ENCODE measurements at places on chromosomes 2 and 18.

GRCh38 chr2:60989259-60989658 is 28.3 kb upstream of the PEX13 start:
- no peak for DNase-seq

DNA sequence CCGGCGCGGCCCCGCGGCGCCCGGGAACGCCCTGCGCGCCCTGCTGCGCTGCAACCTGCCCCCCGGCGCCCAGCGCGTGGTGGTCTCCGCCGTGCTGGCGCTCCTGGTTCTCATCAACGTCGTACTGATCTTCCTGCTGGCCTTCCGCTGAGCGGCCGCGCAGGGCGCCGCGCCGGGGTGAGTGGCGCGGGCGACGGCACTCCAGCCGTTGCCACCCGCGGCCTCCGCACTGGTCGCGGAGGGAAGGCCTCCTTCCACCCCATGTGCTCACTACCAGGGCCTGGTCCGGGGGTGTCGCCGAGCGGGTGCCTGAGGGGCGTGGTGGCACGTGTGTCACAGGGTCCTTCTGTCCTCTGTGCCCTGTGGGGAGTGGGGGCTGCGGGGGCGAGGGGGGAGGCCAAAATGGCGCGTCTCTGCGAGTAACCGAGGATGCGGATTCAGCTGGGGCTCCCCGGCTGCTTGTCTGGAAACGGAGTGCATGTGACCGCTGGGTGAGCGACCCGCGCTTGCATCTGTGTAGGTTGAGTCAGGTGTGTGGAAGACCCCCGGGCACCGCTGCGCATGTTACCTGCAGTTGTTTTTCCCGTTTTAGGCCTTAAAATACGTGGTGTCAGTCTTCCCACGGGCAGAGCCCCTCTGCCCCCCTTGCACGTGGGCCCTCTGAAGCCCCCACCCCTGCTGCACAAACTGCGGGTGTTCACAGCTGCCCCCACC is 58.0 kb downstream of the FAM168B start:
- no peak for DNase-seq

GRCh38 chr2:1741851-1742250 is 2.5 kb downstream of the PXDN start:
- no peak for DNase-seq

DNA sequence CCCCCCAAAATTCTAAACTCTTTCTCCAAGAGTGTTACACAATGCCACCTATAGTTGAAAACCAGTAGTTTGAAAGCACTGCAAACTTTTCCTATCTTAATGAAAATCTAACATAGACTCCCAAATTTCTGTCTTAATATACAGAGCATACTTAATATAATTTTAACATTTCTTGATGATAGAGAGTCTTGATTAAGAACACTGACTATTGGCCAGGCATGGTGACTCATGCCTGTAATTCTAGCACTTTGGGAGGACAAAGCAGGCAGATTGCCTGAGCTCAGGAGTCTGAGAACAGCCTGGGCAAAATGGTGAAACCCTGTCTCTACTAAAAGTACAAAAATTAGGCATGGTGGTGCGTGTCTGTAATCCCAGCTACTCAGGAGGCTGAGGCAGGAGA is 34.2 kb downstream of the ASXL2 start:
- DNase-seq, result no peak

DNA sequence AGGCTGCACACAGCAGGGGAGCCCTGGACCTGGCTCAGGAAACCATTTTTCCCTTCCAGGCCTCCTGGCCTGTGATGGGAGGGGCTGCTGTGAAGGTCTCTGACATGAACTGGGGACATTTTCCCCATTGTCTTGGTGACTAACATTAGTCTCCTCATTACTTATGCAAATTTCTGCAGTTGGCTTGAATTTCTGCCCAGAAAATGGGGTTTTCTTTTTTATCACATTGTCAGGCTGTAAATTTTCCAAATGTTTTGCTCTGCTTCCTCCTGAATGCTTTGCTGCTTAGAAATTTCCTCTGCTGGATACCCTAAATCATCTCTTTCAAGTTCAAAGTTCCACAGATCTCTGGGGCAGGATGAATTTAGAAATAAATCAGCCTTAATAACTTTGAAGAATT is 78.2 kb downstream of the EHBP1 start:
- no peak for DNase-seq

- no peak for DNase-seq
Measured at GRCh38 chr18:2654169-2654927, 1.2 kb upstream of the SMCHD1 start.

All from NCI-H774 (cell line).